Kidney (tissue), 22 donors: ENCODE measurements at places on chromosomes 3 and 15.
A peak's percentile ranks its signal among the peaks of the same experiment; 100 is the strongest.

DNA sequence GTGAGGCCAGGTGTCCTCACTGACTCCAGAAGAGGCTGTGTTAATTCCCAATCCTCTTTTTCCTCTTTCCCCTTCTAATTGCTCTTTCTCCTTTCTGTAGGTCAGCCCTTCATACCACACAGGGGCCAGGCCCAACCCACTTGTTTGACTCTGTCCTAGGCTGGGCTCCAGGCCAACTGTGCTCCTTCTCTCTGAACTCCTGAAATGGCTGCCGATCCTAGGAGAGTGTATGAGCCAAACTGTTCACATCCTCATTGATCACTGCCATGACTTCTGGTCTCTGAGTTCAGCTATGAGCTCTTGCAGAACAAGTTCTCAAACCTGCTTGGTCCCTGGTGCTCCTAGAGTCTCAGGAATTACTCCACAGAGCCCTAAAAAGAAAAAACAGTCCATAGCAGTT lies 145.1 kb downstream of the VGLL4 start:
- DNase-seq, result peak; percentile 48

- DNase-seq, result no peak
Observed at GRCh38 chr3:154791611-154792010, 288.5 kb upstream of the MME start.

DNA sequence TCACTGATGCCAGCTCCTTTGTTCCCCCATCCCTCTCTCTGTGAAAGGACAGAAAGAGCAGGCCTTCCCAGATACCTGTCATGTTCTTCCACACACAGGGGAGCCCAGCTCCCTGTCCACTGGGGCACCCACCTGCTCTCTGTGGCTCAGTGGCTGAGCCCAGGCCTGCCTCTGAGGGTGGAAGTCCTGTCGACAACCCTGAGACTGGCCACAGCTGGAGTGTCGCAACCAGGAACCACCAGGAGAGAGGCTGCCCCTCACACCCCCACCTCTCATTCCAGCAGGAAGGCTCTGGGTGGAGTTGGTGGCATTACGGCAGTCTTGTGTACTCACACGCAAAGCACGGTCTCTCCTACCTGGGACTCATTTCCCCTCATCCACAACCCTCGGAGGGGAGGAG lies 66.3 kb downstream of the MEGF11 start:
- no peak for DNase-seq

GRCh38 chr3:113409676-113410075 lies 31.6 kb downstream of the CFAP44 start:
- no peak for DNase-seq

DNA sequence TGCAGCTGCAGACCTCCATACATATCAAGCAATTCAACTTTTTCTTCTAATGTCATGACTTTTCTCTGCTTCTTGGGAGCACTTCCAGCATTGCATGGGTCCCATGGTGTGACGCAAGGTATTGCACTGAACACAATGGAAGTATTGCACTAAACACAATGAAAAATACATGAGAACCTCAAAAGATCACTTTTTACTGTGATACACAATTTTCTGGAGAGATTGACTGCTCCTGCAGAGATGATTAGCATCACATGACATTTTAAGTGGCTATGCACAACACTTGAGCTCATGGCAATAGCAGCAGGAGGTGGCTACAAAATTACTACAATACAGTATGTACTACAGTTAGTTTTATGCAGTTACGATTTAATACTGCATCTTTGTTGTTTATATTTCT lies 113.5 kb upstream of the BHLHE40 start:
- DNase-seq, result no peak

DNA sequence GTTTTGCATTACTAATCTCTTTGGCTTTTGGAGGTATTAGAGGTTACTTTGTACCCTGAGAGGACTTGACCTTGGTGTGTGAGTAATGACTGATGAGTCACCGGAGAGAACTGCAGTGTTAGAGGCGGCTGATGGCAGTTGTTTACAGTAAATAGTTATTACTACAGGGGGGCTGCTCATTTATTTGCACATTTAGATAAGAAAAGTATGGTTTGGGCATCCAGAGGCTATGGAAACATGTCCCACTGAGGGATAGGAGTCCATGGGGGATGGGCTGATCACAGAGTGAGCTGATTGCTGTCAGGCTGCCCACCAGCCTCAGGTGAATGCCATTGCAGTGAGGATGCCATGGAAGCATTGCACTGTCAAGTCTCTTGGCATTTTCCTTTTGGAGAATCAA lies 17.3 kb upstream of the STAC start:
- DNase-seq, result no peak

DNA sequence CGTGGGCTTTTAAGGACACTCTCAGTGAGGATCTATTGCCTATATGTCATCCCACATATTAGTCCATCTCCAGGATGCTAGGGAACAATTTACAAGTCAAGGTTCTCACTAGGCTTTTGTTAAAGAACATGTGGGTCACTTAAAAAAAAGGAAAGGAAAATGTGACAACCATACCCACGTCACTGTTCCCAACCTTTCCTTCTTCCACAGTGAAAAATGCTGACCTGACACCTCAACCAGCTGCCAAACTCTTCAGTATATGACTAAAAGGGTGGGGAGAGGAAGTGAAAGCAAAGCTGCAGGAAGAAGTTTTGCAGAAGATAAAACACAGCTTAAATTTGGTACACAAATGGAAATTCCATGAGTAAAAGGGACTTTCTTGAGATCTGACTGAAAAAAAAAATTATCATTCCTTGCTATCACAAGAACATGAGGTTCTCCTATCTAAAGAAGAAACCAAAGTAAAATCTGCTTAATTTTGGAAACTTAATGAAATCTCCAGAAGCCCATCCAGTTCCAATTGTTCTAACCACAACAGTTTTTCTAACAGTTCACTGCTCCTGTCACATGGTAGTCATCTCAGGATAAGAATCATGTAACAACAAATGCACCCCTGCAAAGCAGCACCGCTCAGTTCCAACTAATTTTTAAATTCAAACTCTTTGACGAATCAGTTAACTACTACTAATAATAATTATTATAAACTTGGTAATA lies 117.0 kb upstream of the TSPAN3 start:
- no peak for DNase-seq

DNA sequence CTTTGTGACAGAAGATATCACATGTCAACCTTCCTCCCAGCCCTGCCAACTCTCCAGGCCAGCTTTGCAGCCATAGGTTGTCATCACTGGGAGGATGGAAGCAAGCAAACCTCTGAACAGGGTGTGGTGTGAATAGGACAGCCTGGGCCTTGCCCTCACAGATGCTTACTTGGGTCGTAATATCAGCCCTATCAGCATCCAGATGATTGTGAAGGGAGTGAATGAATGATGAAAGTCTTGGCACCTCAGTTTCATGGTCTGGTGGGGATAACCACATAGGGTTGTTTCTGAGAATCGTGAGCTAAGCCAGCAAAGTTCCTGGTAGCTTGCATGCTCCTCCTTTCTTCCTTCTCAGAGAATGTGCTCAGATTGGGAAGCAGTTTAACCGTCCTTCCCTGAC lies 55.1 kb upstream of the POLR2M start:
- DNase-seq, result no peak

DNA sequence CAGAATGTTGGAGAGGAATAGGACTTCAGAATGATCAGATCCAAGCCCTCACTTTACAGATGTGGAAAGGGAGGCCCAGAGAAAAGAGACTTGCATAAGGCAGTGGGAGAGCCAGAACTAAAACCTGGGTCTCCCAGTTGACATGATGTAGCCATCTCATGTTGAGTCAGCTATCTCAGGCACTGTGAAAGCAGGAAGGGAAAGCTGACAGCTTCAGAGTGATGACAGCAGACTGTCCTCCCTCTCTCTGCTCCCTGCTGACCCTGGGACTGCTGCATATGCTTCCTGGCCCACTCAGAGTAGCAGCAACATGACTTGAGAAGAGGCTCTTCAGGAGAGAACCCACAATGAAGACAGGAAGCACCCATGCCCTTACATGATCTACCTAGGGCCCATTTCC lies 14.7 kb downstream of the FHIT start:
- DNase-seq, result no peak

GRCh38 chr3:10380906-10381305 lies 60.0 kb upstream of the SEC13 start:
- no peak for DNase-seq

- DNase-seq, result no peak
Observed at GRCh38 chr3:57120451-57121174, 44.5 kb downstream of the IL17RD start.

DNA sequence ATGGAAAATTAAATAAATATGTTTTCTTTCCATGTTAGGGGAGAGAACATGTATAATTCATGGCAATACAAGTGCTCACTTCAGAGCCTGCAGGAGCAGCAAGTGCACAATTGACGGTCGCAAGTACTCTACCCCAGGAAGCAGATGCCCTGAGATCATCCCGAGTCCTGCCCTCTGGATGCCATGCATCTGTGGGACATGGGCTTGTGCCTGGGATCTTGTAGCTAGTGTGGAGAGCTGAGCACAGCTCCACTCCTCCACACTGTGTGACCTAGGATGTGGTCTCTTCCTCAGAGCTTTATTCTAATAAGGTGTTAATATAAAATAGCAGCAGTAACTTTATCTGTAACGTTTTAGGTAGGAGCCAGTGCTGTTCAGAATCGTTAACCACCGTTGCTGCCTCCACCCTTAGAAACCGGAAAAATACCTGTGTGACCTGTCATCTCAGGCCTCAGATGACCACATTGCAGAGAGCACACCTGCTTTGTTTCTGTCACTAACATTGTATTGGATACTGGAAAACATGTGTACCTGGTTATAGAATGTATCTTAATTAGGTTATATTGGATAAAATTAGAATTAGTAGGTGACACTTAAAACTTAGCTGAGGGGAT lies 105.0 kb upstream of the GOLGA6L6 start:
- DNase-seq, result no peak

DNA sequence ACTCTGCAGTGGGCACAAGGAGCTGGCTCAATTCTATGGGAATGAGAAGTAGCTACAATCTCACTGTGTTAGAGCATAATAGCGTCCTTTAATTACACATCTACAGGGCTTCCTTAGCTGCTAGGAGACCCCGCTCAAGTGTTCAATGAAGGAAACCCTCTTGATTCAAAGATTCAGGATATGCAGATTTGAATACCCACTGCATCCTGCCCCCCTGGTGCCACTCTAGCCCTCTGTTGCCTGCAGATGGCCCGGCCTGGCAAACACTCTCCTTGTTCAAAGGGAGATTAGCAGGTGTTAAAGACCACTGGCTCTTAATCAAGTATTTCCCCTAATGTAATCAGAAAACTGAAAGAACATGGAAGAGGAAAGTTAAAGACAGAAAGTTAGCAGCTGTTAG lies 356.6 kb downstream of the VGLL3 start:
- DNase-seq, result no peak

DNA sequence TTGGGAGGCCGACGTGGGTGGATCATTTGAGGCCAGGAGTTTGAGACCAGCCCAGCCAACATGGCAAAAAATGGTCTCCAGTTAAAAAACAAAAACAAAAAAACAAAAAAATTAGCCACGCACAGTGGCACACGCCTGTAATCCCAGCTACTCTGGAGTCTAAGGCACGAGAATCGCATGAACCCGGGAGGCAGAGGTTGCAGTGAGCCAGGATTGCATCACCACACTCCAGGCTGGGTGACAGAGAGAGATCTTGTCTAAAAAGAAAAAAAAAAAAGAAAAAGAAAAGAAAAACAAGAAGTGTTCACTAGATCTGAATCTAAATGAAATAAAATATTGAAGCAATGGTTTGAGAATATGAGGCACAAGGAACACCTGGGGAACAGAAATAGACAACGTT lies 36.7 kb downstream of the SLC9A9 start:
- DNase-seq, result no peak

- no peak for DNase-seq
Observed at GRCh38 chr3:158165730-158166129, 55.8 kb downstream of the RSRC1 start.

- DNase-seq, result no peak
Observed at GRCh38 chr3:45628746-45629145, 34.2 kb downstream of the LIMD1 start.

- DNase-seq, result no peak
Observed at GRCh38 chr3:118204052-118204656, 830.5 kb downstream of the IGSF11 start.

GRCh38 chr3:2094941-2095340 lies 3.7 kb upstream of the CNTN4 start:
- DNase-seq, result no peak

DNA sequence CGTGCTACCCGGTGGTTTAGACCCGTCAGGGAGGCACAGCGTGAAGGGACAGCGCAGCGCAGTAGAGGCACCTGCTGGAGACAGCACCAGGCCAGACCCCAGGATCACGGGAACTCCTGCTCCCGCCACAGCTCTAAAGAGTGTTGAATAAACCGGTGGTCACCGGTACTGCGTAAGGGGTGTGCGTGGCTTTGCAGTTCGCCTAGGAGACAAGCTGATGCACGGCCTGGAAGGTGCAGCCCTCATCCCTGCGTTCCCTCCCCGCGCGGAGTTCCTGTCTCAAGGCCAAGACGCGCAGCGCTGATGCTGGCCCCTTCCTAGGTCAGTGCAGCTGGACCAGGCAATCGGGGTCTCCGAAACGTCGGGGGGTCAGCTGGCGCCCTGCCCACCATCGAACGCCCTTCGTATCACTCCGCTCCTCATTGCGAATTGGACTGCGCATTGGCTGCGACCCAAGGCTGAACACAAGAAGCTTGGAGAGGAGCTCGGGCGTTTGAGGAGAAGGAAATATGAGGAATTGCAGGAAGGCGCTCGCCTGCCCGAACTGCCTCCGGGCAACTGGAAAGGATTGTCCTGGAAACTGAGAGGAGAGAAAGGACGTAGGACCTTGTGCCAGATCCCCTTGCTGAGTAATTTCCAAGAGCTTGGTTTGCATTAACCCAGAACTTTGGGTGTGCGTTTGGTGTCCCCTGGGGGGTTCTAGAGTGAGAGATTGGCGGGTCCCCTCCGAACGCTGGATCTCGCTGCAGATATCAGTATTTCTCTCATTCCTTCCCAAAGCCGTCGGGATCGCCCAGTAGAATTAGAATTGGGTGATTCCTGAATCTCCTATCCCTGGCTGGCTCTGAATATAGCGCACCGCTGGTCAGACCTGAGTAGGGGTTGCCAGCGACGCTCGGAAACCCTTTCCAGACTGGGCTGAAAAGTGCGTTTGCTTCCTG lies 2.3 kb upstream of the SOX14 start:
- no peak for DNase-seq

- DNase-seq, result no peak
Observed at GRCh38 chr3:194732617-194733016, 46.9 kb downstream of the FAM43A start.

GRCh38 chr3:46209746-46210470 lies 1.8 kb upstream of the CCR1 start:
- no peak for DNase-seq

- DNase-seq, result no peak
Observed at GRCh38 chr3:187186801-187187421, 10.4 kb upstream of the RTP1 start.
